ENCODE measurements at places on chromosomes 3 and 15.

DNA sequence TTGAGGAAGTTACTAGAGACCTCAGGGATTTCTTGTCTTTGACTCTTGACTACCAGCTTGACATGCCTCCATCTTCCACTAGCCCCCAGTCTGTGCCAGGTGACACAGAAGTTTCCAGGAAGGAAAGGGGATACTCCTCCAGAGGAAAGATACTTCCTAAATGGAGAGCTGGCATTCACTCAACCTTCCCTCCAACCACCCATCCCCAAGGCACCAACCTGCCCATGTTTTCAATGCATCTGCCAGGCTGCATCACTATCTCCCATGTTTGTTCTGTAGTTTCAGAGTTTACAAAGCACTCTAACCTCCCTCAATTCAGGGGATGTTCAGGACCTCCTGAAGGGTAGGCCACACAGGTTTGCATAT is 198.4 kb upstream of the LPP start:
- DNase-seq = no peak

DNA sequence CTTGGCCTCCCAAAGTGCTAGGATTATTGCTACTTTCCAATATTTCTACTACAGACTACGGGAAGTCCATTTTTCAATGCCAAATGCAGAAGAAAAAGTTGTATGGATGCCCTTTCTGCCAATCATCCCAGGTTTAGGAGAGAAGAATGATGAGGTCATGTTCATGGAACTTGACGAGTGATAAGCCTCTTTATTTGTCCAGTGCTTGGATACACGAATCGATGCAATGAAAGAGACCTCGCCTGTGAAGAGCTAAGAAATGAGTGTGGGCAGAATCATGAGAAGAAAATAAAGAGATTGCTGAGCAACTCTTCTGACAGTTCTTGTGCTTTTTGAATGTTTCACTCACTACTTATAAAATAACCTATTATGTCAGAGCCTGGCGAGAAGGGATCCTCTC is 996 bp upstream of the SLC28A1 start:
- no peak for DNase-seq

DNA sequence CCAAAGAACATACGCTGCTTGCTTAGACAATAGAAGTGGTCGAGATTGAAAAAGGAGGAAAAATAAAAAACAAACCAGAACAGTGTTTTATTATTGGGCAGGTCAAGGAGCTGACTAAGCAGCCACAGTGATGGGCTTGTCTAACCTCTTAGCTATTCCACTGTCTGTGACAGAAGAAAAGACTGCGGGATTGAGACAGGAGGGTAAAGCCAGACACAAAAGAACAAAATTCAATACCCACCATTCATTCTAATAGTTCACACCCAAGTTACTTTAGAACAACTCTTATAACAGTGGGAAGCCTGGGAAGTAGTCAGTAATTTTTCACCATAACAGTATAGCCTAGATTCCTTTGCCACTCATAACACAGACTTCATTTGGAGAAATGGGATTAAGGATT is 435.4 kb downstream of the MFSD1 start:
- DNase-seq = no peak

DNA sequence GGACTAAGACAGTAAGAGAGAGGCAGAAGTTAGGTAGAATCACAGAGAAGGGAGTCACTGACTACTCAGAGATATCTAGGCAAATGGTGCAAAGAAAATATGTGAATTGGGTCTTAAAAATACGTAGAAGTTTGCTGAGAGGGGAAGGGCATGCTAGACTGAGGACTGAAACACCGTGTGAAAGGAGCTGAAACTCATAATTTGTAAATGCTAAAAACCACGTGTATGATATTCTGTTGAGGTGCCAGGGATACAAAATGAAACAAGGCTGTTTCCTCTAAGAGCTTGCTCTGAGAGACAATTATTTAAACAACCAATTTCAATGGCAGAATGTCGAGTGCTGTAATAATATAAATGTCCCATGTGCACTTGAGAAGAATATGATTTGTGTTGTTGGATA is 47.2 kb downstream of the NCK1 start:
- DNase-seq = no peak
